ENCODE measurements at places on chromosomes 6 and 20. TPM values are rescaled to one million over a fixed set of nuclear protein-coding genes. Genes with fewer than 3 reads are reported as not detected.

GRCh38 chr6:113385020-113385431, 472.1 kb upstream of the MARCKS start:
- DNase-seq, result no peak

DNA sequence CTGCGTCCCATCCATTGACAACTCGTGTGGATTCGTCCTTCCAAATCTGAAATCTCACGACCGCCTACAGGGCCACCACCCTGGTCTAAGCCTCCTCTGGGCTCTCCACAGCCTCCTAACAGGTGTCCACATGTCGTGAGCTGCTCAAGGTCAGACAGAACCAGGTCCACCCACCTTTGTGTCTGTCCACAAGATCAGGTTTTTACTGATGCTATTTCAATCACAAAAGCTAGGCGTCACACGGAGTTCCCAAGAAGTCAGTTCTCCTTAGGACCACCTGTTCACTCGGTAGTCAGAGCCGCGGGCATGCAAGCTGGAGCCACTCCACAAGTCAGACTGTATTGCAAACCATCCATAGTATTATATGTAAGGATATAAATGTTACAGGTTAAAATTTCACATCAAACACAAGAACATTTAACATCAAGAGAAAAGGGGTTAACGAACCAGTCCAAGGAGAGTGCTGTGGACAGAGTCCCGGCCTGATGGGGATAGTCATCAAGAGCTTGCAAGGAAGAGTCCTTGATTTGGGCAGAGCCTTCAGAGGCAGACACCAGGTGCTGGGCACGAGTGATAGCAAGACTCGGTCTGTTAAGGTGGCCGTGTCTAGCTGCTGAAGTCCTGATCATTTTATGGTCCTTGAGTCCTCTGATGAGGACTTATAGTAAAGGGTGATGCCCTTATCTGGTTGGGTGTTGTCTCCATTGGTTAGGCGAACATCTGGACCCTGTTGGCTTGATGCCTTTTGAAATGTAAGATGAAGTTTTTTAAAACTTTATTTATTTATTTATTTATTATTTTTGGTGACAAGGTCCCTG, 731 bp upstream of the DNPH1 start:
- peak; percentile 47 for DNase-seq

- no peak for DNase-seq
Observed at GRCh38 chr20:33696448-33696847, 10.3 kb upstream of the E2F1 start.

- DNase-seq, result no peak
Observed at GRCh38 chr6:161949531-161949930, 675.7 kb upstream of the AGPAT4 start.

DNA sequence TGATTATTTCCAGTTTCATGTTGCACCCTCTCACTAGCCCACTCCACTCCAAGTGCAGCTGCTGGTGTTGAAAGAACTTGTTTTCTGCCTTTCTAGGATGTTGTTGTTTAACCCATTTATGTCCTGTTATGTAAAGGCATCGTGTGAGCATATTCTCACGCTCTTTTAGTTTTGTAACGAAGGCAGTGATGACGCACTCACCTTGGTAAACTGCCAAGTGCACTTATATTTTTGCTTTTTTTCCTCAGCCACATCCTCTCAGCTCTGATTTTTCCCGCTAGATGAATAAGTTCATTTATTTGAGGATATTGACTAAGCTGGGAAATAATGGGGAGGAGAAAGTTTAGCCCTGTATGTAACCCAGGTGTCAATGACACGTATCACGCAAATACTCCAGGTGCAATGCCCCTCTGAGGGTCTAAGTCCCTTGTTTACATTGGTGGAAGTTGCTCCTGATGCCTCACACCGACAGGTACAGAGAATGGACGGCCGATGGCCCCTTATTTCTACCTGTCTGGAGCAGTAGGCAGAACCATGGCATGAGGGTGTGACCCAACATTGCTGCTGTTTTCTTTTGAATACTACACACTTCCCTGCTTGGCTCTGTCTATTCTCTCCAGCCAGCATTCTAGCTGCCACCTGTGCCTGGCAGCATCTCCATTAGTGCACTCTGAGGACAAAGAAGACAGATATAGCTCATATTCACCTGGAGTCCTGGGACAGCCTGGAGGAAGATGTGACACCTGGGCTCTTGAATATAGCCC, 132.7 kb upstream of the SLC24A3 start:
- no peak for DNase-seq

- DNase-seq, result no peak
Observed at GRCh38 chr20:63153254-63154221, 62.4 kb downstream of the YTHDF1 start.

DNA sequence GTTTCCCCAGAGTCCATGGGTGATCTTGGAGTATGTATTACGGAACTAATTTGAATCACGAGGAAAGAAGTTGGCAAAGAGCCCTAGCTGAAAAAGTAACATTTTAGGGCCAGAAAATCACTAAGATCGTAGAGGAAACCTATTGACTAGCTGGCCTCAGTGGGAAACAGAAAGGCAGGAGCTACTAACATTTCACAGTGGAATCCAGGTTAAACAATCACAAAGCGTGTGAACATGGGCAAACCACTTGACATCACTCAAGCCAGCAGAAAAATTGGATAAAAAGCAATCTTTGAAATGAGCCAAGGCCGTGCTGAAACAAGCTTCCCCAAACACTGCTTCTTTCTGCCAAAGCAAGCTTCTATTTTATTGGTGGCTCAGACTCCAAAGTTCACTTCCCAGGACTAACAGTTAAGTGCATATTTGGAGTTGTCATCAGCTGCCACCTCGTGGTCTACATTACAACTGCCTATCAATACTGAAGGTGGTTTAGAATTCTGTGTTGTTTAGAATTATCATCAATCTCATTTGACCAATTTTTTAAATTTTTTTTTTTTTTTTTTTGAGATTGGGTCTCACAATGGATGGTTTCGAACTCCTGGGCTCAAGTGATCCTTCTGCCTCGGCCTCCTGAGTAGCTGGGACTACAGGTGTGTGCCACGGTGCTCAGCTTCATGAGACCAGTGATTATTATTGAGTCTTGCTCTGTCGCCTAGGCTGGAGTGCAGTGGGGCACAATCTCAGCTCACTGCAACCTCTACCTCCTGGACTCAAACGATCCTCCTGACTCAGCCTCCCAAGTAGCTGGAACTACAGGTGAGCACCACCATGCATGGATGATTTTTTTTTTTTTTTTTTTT, 10.6 kb downstream of the RPS10 start:
- DNase-seq, result peak; percentile 72

- no peak for DNase-seq
Observed at GRCh38 chr20:3045042-3045815, 623 bp upstream of the MRPS26 start.

GRCh38 chr6:128295670-128296069, 224.7 kb downstream of the PTPRK start:
- DNase-seq, result no peak

GRCh38 chr20:61965606-61966491, 99.8 kb downstream of the TAF4 start:
- DNase-seq, result no peak

DNA sequence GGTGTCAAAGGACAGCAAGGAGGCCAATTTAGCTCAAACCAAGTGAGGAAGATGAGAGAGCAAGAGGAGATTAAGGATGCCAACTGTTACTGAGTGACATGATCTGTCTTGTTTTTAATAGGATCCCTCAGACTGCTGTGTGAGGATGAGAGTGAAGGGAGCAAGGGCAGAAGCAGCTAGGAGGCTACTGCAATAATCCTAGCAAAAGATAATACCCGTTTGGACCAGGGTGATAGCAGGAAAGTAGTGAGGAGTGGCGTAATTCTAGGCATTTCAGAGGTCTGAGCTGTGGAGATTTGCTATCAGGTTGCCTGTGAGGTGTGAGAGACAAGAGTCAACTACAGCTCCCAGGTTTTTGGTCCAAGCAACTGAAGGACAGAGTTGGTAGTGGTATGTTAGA, 14.7 kb downstream of the UBE2V1 start:
- no peak for DNase-seq

DNA sequence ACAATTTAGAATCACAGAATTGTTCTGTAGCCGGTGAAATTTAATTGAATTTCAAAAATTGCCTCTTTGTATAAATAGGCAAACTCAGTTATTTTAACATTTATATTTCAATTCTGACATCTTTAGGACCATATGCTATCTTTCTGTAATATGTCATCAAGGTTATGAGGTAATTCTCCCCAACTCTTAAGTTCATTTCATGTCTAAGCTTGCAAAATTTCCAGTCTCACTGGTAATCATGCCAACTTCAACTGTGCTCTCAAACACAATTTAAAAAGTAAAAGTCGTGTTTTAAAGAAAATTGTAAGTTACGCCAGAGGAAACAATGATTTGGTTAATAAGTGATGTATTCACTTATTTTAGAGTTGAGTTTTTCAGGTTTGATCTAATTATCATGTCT, 1.4 kb downstream of the NCOA7 start:
- DNase-seq, result no peak

DNA sequence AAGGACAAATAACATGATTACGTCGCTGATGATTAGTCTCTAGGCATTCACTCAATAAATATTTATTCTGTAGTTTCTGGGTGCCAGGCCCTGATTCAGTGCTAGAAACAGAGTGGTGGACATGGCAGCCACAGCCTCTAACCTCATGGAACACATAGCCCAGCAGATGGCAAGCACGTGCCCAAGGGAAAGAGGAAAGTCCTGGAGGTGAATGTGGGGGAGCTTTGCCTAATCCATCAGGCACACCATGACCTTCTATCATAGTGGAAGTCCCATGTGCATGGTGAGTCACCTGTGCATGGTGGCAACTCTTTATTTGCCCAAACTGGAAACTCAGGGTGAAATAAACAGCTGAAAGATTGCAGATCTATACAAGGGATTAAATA, 143.0 kb upstream of the TNFAIP3 start:
- DNase-seq, result no peak

GRCh38 chr6:73579851-73580246, 59.0 kb upstream of the EEF1A1 start:
- no peak for DNase-seq

- DNase-seq, result no peak
Observed at GRCh38 chr6:79782792-79783580, 151.9 kb downstream of the SH3BGRL2 start.

DNA sequence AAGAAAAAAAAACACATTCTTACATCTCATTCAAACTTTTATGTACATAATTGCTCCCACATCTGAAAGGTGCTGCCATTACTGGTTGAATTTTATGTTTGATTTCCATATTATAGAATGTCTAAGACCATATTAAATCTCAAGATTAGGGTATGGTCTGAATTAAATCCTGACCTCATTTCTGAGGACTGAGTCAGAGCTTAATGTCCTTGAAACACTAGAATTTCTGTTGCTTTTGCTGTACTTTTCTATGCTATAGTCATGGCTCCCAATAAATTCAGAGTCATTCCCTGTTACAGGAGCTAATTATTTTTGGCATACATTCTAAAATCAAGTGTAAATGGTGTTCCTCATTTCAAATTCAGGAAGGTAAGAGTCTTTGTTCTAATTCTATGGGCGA, 285.3 kb upstream of the MANEA start:
- DNase-seq, result no peak

GRCh38 chr20:2023151-2023550, 29.3 kb upstream of the PDYN start:
- no peak for DNase-seq

DNA sequence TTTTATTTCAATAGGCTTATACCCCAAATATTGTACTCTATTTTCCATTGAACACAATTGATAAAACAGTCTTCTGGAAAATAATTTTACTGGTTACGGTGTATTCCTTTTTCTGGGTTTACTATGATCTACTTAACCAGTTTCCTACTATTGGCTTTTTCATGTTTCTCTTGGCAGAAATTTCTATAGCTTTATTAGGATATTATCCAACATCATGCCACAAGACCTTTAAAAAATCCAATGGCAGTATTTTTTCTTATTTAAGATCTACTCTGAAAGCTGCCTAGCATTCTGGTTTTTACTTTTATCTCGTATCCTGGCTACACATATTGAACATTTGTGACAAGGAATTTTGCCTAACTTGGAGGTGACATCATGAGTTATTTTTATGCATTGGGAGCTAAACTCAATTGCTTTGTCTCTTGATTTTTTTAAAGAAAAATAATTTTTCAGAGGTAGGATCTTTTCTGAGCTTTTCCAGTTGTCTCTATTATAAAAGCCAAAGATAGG, 45.5 kb downstream of the SLC9A8 start:
- DNase-seq, result no peak

GRCh38 chr6:105318660-105319059, 84.2 kb downstream of the PREP start:
- DNase-seq, result no peak

DNA sequence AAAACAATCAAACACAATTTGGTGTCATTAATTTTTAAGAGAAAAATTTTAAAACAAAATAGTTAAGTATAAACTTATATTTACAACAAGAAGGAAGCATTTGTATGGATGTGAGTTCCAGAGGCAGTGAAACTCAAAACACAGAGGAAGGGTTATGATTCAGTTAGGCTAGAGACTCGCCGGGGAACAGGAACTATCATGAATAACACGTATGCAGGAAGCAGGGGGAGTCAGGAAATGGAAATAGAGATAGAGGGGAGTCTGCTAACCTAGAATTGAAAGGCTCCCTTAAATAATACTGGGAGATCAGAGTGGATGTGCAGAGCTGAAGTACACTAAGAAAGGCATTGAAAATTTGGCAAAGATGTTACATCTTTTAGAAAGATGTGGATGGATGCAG, 14.2 kb upstream of the HLA-DRB1 start:
- DNase-seq, result no peak

DNA sequence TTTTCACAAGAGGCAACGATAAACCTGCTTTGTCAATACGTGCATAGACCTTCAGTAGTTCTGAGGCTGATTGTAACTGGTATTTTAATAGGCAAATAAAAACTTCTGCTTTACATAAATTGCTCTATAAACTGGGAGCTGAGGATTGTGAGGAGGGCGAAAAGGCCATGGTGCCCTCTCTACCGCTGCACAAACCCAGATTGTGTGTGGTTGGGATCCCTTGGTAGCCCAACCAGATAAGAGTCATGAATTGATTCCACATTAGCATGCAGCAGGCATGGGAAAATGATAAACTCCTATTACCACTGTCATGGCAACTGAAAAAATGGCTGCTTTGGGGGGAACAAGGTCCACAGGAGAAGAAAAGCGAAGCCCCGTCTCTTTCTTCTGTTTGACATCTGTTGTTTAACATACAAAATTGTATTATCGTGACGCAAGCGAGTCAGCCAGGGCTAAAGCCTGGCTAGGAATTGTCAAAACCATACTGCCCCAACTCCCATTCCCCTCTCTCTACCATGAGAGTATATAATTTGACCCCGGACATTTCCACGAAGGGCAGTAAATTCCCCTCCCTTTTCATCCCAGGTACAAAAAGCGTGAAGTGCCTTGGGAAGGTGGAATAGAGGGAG, 157.8 kb upstream of the SALL4 start:
- no peak for DNase-seq

- DNase-seq, result no peak
Observed at GRCh38 chr6:160378218-160378617, 30.0 kb downstream of the SLC22A3 start.

The RIMS4 gene
- total RNA-seq, result 8.0 TPM

The EMILIN3 gene
- 9.9 TPM for total RNA-seq

The BHLHE23 gene
- not detected for total RNA-seq

The FOXA2 gene
- total RNA-seq, result not detected

The TGM3 gene
- total RNA-seq, result not detected

The PPP1R16B gene
- total RNA-seq, result 7.5 TPM

The ZSWIM1 gene
- total RNA-seq, result 8.1 TPM

The CTSA gene
- 87.4 TPM for total RNA-seq

The TRIM40 gene
- not detected for total RNA-seq

The TSHZ2 gene
- 33.1 TPM for total RNA-seq
